ENCODE measurements at places on chromosomes 4 and X.

DNA sequence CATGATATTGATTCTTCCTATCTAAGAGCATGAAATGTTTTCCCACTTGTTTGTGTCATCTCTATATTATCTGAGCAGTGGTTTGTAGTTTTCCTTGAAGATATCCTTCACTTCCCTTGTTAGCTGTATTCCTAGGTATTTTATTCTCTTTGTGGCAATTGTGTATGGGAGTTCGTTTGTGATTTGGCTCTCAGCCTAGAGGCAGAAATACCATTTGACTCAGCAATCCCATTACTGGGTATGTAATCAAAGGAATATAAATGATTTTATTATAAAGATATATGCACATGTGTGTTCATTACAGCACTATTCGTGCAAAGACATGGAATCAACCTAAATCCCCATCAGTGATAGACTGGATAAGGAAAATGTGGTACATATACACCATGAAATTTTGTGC is 172.7 kb upstream of the IL15 start:
- no peak for DNase-seq

DNA sequence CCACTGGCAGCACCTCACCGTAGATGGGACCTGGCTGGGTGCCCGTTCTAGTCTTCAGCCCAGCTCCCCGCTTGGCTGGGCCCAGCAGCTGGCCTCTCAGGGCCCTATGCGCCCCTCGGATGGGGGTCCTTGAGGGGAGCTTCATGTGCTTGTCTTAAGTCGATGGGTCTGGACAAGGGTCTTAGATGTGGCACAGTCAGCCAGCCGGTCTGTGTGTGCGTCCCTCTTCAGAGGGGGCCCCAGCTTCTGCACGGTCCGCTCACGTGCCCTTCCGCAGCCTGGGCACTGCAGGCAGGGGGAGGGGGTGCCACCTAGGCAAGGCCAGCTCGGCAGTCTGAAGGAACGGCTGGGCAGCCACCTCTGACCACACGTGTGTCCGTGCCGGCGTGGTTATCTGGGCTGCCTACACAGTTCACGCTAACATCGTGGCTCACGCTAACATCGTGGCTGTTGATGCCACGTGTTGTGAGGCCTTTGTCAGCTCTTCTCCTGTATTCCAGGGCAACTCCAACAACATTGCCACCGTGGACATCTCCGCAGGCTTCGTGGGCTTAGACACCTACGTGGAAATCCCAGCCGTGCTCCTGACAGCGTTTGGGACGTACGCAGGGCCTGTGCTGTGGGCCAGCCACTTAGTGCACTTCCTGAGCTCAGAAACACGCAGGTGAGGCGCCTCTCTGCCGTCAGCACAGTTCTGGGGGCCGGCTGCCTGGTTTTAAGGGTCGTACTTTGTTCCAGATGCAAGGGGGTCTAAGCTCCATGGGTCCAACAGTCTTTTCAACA is 34.5 kb downstream of the PIGG start:
- DNase-seq = no peak

- DNase-seq = no peak
These were observed 82.9 kb downstream of the CAMK2D start for GRCh38 chr4:113678641-113679040.

DNA sequence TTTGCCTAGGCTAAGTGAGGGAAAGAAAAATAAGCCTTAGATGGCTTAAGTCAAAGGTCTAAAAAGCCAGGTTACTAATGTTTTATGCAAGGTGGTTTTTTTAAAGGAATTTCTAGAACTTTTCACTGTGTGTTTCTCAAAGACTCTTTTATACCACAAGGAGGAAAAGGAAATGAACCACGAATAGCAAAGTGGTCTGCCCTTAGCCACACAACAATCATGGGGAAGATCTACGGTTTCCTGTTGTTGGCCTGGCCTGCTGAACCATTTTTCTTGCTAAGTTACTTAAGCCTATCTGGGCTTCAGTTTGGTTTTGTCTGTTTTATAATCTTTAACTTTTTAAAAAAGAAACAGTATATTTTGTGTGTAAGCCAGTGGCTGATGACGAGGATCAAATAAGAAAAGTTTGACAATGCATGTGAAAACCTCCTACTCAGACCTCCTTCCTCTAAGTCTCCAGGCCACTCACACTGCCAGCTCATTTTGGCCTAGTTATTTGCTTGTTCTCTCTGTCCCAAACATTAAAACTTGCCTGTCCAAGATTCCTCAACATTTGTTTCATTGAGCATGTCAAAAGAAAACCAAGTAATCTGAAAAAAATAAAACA is 56.7 kb upstream of the COL25A1 start:
- no peak for DNase-seq

DNA sequence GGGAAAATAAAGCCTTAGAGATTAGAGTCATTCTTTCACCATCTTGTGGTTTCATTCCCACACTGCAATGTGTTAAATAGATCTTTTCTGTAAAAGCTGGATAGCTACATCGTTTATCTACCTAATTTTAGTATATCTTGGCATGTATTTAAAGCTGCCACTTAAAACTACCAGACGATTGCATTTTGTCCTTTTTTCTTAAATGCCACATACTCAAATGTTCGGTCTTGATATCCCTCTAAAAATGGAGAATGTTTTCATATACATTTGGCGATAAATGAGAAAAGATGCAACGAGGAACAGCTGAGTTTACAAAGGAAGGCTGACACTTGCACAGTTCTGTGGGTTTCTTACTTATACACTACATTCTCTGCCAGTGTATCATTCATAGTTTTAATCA is 148.3 kb downstream of the CENPC start:
- no peak for DNase-seq

GRCh38 chrX:16839219-16839851 is 30.8 kb downstream of the RBBP7 start:
- DNase-seq = no peak

DNA sequence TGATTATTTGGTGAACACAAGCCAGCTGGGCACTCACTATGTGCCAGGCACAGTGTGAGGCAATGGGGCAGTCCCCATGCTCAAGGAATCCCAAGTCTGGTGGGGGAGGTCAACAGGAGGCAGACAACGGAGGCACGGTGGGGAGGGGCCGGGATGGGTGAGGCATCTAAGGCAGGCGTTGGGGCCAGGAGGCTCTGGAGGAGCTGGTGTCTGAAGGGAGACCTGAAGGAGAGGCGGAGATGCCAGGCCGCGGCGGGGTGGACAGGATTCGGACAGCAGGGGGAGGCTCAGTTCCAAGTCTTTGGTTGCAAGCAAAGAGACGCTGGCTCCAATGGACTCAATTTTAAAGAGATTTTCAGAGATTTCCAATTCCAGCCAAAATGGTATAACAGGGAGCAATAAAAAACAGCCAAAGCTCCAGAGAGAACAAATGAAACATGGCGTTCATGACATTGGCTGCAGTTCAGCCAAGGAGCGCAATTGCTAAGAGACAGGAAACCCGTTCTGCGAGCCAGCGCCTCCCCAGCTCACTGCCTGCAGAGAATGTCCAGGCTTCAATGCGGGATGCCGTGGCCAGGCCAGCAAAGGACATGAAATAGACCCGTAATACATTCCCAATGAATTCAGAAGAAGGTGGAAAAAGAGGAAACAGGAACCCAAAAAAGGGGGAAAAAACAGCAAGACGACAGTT is 105.2 kb upstream of the LRPAP1 start:
- no peak for DNase-seq

GRCh38 chrX:10932842-10933440 is 178.2 kb upstream of the HCCS start:
- no peak for DNase-seq

DNA sequence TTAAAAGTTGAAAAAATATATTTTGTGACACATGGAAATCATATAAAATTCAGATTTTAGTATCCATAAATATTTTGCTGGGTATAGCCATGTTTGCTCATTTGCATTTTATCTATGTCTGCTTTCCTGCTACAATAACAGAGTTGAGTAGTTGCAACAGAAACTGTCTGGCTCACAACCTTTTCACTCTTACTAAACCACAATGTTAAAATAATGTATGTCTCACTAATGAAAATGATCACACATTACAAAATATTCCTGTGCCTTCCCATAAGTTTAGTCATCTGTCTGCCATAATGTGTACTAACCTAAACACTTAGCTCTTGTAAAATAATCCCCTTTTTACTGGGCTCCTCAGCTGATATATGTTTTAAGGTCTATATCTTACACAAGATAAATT is 174.0 kb upstream of the PRPS2 start:
- DNase-seq = no peak

- no peak for DNase-seq
These were observed 28.9 kb downstream of the ARFIP1 start for GRCh38 chr4:152808670-152809069.

DNA sequence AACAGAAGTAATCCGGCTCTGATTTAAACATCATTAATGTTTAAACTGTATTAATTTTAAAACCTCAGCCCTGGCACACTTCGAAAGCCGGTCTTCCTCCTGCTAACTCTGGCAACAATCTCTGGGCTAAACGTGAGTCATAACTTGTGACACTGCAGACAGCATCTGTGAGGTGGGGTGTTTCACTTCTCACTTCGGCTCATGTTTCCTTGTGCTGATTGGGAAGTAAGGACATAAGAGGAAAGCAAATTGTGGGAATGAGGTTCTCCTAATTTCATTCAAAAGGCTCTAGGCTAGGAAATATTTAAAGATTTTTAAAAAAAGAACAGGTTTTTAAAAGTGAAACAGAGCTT is 139.9 kb upstream of the USP9X start:
- DNase-seq = no peak

GRCh38 chrX:45198706-45199105 is 2.0 kb downstream of the DIPK2B start:
- DNase-seq = no peak

DNA sequence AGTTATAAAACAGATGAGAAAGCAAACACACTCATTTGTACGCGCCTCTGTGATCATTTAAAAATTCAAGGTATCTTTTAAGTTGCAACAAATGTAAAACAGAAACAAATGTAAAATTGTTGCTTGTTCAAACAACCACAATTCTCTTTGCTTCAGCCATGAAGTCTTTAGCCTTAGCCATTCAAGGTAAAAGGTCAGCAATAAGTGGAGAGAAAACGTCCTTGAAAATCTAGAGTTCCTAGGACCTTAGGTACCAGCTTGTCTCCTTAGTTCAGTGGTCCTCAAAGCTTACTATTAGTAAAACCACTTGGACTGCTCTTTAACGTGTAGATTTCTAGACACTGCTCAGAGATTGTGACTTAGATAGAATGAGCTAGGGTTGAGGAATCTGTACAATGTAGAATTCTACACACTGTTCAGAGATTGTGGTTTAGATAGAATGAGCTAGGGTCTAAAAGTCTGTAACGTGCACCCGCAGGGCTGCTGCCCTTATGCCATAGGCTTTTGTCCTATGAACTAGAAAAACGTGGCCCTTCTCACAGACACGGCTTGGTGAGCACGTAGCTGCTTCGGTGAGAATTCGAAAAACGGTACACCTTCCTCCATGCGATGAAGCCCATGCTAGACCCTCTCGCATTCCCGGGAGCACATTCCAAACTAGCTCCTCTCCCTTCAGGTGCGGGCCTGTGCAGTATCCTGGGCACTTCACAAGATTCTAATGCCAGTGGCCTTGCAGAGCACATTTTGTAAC is 1.7 kb downstream of the PLAC8 start:
- DNase-seq = no peak

DNA sequence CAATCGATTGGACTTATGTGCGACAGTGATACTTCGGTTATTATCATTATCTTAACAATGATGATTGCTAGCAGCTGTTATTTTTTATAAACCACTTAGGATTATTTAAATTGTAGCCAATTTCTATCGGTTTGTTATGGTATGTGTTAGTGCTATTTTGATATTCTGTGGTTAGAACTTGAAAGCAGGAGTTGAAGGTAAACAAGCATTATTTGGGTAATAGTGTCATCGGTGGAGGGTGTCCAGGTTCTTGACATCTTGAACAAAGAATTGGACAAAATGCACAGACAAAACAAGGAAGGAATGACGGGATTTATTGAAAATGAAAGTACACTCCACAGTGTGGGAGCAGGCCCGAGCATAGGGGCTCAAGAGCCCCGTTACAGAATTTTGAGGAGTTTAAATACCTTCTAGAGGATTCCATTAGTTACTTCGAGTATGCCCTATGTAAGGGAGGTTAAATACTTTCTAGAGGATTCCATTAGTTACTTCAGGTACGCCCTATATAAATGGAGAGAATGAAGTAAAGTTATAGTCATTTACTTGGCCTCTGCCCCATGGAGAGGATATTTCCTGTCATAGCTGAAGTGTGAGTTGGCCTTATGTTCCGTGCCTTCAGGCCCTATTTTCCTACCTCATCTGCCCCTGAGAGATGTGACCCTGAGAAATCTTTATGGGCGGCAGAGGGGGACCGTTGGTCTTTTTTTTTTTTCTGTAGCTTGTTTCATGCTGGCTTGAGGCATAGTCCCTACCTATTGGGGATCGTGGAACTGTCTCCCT is 13.1 kb downstream of the MOB1B start:
- no peak for DNase-seq

DNA sequence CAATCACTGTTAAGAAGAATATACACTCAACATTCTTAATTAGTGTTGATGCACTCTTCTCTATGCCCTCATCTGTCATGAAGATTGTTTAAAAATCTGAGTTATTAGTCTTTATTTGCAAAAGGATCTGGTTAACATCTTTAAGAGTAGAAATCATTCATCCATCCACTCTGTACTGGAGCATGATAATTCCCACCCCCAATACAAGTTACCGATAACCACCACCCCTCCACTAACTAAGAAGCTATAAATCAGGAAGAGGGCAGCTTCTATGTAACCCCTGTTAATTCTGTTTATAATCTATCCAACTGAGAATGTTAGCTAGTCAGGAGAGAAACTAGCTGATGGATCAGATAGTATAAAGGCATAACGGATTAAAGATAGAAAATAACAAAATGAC is 34.5 kb downstream of the RAB28 start:
- no peak for DNase-seq

GRCh38 chr4:138053641-138054301 is 188.4 kb downstream of the SLC7A11 start:
- no peak for DNase-seq

- no peak for DNase-seq
These were observed 126.7 kb downstream of the AFAP1 start for GRCh38 chr4:7812921-7813320.

Data from stimulated activated CD4-positive, alpha-beta T cell treated with anti-CD3 and anti-CD28 coated beads, Interleukin-2, amount 100 ng/mL, for 4 hours (primary cell).